ENCODE measurements at places on chromosomes 4 and X.

DNA sequence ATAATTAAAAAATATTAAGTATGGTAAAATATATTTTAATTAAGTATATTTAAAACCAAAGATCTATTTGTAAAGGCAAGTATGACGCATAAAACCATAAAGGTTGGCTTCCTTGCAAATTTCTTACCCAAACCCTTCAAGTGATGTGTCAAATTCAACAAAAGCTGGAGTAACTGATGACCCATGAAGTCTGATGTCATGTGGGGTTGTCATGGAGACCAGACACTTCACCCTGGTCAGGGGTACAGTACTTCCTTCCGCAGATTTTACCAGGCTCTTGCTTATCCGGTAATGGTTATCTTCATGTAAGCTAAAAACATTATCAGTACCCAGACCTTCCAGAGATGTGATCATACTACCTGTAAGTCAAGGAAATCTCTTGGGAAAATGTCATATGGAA lies 170.1 kb downstream of the WDFY3 start:
- DNase-seq = no peak

DNA sequence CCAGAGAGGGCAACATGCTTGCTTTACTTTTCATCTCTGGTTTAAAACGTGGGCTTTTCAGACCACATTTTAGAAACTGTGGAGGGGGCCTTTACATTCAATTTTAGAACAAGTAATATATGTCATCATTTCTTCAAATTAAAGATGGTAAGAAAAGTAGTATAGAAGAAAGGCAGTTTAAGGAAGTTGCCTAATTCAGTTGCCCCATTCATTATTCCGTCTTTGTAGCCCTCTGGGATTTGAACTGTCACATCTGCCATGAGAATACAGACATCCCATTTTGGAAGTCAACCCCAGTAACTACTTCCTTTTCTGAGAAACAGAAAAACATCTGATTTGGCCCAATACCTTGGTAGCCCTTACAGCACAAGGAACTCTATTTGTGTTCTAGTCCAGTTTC lies 61.2 kb downstream of the PASD1 start:
- DNase-seq = no peak

DNA sequence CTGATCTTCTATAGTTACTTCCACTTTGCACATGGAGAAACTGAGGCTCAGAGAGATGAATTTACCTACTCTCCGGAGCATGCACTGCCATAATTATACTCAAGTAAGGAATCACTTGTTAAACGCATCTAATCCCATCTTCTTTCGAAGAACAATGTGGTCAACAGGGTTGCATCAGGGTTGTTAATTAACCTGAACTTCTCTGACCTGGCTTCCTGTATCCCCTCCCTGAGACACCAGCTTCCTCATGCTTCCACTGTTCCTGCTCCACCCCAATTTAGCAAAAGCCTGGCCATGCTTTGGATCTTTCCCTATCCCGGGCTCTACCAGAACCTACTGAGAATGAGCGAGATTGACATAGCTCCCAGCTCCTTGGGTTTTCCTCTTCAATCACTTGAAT lies 136.7 kb downstream of the SMIM20 start:
- no peak for DNase-seq

DNA sequence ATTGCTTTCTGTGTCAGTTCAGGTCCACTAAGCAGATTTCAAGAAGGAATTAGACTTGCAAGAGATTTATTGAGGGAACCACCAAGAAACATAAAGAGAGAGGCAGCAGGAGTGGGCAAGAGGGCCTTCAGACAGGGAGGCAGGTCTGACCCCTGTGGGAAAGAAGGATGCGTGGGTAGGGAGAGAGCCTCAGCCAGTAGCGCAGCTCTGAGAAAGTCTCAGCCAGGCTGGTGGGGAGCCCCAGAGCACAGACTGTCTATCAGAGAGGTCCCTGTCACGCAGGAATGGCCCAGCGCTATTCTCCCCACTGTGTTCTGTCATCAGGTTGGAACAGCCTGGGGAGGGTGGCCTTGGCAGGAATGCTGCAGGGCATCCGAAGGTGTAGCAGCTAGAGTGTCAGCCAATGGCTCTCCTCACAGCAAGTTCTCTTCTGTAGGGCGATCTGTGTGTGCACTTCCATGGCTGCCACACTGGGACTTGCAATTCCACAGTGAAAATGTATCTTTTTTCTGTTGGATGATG lies 48.0 kb downstream of the OTC start:
- no peak for DNase-seq

DNA sequence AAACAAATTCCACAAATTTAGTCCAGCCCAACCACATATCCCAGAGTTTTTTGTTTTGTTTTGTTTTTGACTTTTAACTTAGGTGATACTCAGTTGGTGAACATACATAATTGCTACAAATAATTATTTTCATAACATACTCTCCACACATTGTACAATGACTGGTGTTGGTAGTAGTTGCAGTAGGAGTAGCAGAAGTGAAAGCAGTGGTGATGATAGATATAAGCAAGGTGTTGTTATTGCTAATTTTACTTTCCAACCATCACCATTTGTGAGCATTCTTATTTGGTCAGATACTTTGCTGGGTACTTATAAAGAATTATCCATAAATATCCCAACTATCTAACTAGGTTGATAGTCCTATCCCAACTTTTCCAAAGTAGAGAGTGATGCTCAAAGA lies 47.3 kb downstream of the ARHGAP24 start:
- DNase-seq = no peak

All from osteocyte (in vitro differentiated cells).